ENCODE measurements at places on chromosomes 6 and 20.

DNA sequence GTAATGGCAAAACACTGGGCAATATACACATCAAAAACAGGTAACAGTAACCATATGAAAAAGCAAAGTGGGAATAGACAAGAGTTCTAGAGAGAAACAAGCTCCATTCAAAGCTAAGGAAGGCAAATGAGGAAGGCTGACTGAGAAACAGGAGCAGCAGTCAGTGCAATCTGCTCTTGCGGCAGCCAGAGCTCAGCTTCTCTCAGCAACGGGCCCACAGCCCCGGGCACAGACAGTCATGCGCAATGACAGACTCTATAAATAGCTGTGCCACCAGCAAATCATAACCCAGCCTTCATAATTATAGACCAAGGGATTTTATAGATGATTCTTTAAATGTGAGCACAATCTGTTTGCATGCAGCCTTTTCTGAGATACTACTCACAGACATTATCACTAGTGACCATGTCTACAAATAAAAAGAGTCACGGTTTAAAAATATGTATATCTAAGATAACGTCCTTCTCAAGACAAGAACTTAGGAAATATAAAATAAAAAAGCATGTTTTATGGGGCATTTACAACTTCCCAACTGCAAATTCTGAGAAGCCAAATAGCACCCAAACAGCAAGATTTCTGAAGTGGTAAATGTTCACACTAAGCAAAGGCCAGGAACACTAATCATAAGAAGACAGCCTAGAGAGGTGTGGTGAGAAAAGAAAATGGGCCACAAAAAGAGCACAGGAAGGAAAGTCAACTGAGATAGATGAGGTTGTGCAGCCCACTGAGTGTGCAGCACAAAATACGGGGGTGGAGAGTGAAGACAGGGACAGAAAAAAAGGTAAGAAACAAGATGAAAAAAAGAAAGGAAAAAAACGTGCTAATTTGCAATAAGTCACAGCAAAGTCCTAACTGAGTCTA, 39.9 kb upstream of the BEND6 start:
- no peak for DNase-seq

DNA sequence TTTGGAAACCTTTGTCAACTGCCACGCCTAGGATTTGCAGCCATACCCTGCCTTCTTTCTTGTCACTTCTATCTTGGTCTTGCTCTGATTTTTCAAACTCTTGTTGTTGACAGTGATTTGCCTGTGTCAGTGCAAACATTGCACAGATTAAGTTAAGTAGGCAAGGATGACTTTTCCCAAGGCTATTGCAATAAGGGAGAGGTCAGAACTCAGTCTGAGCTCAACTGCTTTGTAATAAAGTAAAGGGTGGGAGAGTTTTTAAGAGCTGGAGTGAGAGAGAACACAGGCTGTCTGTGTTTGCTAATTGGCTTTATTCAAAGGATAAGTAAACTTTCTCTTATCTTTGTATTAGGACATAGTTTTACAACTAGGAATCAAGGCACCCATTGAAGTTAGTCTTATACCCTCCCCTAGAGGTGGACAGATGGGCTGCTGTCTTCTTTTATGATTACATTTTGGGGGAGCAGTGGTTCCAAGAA, 448.6 kb downstream of the PHF3 start:
- DNase-seq = no peak

GRCh38 chr6:27553123-27553904, 80.4 kb upstream of the ZNF184 start:
- no peak for DNase-seq

GRCh38 chr20:57683287-57683686, 26.5 kb downstream of the PMEPA1 start:
- no peak for DNase-seq

DNA sequence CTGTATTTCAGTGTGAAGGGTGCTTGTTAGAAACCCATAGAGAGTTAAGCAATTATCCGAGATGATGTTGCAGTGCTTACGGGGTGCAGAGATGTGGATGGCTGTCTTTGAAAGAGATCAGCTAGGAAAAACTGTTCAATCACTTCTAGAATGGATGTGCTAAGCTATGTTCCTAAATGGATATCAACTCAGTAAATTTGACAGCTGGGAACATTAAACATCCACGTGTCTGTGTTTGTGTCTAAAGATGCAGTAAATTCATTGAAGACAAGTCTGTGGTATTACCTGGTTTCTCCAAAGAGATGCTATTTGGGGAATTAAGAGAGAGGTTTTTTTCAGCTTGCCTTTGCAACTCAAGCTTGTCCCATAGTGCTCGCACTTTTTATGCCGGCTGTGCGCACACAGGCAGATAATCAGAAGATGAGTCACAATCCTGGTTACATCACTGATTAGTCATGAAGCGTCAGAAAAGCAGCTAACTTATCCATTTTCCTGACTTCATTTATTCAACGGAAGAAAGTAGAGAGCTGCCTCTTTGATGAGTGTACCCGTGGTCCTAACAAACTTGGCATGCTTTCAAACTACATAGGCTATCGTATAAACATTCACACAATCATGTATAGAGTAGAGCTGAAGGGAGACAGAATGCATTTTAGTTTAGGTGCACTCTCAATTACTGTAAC, 691.7 kb upstream of the SLC35B3 start:
- DNase-seq = no peak

DNA sequence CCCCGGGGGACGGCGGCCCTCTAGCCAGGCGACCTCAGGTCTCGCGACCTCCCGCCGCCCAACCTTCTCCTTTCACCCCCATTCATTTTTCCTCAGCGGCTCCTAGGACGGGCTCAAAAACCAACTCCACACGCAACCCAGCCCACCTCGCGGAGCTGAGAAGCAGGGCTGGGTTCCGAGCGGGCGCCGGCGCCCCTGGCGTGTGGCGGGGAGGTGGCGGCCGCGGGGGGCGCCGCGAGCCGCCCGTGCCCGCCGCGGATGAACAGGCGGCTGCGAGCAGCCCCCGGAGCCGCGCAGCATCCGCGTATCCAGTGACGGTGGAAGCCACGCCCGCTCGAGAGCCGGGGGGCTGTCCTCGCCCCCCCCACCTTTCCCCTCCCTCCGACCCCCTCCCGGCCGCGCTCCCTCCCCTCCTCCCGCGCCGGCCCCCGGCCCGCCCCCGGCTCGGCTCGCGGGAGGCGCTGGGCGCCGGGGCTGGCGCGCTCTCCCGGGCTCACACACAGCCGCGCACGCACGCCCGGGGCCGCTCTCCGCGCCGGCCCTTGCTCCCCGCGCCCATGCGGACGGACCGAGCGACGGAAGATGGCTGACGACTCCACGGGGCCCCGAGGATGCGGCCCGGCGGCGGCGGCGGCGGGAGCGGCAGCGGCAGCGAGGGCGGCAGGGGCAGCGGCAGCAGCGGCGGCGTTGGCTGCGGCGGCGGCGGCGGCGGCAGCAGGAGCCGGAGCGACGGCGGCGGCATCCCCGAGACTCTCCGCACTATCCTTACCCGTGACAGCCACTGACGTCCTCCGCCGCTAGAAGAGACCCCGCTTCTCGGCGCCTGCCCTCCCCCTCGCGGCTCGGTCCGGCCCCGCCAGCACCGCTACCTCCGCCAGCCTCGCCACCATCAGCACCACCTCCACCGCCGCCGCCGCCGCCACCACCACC, at the start of gene SOBP:
TSS of gene SOBP (plus strand) at position 482 of the 930 bp plus-strand sequence. CDS start 500 bp downstream, outside the sequence.
- peak; percentile 49 for DNase-seq

GRCh38 chr6:52694404-52694803, 23.5 kb downstream of the TMEM14A start:
- no peak for DNase-seq

- DNase-seq = no peak
Observed at GRCh38 chr6:49744259-49744658, at the start of gene CRISP3. TSS of gene CRISP3 (minus strand) at chr6:49744388. CDS start at chr6:49744367, 21 bp downstream.

GRCh38 chr20:50635676-50636600, 55.4 kb downstream of the RIPOR3 start:
- DNase-seq = peak; percentile 32

GRCh38 chr6:38179794-38180430, 360.4 kb downstream of the ZFAND3 start:
- no peak for DNase-seq

GRCh38 chr6:139161169-139161568, 26.3 kb downstream of the HECA start:
- DNase-seq = peak; percentile 78

DNA sequence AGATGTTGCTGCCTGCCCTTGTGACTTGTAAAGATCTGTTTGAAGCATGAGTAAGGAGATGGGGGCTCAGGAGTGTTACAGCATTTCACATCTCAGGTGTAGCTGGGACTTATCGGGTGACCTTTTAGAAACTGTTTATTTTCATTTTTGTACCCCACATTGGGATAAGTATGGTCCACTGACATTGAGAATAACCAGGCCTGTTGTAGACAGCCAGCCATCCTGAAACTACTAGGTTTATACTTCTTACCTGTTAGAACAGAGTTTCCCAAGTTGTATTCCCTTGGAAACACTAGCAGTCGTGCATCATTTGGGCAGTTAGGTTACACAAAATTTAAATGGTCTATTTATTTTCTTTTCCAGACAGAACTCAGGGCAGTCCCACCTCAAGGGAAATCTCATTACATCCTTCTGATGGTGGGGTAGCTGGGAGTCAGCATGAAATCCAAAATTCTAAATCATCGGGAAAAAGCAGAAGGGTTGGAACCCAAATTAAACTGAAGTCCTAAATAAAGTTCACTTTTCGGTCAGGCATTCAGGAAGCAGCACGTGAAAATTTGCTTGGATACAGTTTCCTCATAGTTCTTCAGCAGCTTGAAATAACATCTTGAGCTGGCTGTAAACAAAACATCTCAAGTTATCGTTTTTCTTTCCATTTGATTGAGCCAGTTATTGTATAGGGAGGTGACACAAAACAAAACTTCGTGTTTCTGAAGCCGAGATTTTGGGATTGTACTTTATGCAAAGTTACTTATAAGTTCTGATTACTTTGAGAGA, 30.5 kb downstream of the FOXO3 start:
- DNase-seq = no peak

DNA sequence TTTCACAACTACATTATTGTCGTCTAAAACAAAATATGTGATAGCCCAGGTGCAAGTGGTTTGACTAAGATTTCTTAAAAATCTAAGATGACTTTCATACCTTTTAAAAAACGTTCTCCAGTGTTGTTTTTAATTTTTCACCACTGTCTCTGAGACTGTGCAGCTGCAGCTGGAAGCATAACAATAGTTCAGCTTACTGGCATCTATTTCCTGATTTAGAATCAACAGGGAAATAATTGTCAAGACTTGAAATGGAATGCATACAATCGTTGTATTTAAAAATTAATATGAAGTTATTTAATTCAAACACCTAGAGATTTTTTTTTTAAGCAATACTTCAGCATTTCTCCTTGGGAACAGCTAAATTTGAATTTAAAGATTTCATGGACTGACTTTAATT, 982.0 kb upstream of the EPHA7 start:
- no peak for DNase-seq

DNA sequence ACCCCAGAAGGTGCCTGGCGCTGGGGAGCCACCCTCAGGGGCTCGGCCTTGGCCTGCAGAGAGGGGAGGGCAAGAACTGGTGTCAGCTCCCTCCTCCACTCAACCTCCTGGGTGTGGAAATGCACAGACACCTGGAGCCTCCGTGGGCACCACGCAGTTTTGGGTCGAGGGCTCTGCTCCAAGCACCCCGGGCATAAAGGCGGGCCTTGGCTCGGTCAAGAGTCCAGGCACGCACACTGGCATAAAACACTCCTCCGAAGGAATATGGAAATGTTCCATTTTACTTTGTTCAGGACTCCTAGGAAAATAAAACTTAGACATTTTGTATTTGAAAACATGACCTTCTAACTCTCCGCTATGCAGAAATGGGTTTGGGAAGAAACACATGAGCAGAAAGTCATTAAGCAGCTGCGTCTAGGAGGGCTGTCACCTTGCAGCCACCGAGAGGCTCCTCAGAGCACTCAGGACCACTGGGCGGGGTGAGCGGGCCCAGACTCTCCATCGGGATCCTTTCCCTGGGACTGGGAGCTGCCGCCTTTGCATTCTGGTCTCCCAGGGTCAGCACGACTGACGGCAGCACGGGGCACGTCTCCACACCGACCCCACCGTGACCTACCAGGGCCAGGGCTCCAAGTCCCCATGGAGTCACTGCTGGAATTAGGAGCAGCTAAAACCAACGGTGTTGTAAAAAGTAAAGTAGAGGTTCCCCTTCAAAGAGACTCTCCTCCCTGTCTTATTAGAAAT, 46.0 kb upstream of the DACT2 start:
- DNase-seq = no peak

GRCh38 chr6:95790787-95791186, 213.5 kb downstream of the MANEA start:
- DNase-seq = no peak

- DNase-seq = no peak
Observed at GRCh38 chr20:49104365-49104648, 58.2 kb downstream of the CSE1L start.

- DNase-seq = no peak
Observed at GRCh38 chr20:18138639-18139583, 1.2 kb downstream of the KAT14 start.

- no peak for DNase-seq
Observed at GRCh38 chr6:37922563-37922962, 103.0 kb downstream of the ZFAND3 start.

- no peak for DNase-seq
Observed at GRCh38 chr6:12656906-12657305, 59.7 kb upstream of the PHACTR1 start.

DNA sequence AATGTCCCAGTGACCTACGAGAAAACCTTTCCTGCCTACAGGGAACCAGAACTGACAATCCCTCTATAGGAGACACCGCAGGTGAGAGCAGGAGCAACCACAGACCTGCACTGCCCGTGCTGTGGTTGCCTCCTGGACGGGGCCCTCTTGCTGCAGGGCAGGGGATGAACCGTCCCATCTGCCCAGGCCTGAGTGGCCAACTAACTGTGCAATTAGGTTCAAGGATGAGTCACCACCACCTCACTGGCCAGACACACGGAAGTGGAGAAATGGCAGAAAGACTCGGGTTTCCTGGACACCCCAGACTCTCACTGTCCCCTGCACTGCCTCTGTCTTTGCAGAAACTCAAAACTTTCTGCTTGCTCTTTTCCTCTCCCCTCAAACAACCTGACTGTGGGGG, 13.8 kb upstream of the HLA-G start:
- no peak for DNase-seq
